NCI-H1417 (cell line): ENCODE measurements at places on chromosomes 7 and 10.

DNA sequence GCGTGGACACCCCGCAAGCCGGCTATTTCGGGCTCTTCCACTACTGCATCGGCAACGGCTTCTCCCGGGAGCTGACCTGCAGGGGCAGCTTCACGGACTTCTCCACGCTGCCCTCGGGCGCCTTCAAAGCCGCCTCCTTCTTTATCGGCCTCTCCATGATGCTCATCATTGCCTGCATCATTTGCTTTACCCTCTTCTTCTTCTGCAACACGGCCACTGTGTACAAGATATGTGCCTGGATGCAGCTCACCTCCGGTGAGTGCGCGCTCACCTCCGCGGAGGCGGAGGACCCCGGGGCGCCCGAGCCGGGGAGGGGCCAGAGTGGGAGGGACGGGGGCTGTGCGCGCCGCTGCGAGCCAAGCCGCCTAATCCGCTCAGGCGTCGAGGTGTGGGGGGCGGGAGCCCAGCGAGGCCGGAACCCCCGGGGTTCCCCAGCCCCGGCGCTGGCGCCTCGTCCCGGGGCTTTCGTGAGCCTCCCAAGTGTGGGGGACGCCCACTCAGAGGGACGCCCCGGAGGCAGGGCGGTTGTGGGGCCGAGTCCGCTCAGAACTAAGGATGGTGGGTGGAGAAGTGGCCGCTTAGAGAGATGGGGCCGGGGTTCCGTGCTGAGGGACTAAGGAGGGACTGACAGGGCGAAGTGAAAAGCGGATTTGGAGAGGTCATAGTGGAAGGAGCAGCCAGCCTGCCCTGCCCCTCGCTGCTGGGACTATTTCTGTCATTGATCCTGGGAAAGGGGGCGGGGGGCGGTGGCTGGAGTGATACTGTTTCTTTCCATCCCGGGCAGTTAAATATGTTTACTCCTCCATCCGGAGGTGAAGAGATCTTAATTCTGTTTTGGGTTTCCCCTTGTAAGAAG is 795 bp downstream of the LHFPL3 start:
- no peak for DNase-seq

DNA sequence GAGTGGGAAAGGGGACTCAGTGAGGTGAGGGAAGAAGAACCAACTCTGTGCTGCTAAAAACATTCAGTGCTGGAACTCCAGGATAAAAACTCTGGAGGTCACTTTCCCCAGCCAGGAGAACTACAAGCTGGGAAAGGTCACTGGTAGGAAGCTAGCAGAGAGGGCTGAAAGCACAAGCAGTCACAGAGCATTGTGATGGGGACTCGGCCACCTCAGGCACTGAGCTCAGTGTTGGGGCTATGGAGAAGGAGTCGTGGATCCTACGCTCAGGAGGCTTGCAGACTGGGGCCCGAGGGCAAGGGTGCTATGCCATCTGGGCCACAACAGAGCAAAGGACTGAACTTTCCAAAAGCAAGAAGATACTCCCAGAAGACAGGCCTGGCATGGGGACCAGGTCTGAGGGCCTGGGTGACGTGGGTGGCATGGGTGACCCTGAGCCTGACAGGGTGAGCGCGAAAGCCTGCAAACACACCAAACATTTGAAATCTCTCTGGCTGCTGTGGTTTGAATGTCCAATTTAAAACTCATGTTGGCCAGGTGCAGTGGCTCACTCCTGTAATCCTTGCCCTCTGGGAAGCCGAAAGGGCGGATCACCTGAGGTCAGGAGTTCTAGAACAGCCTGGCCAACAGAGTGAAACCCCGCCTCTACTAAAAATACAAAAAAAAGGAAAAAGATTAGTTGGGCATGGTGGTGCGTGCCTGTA is 9.8 kb upstream of the ARHGAP19 start:
- DNase-seq, result no peak

GRCh38 chr10:17503795-17504194 is 49.4 kb upstream of the ST8SIA6 start:
- no peak for DNase-seq

- no peak for DNase-seq
Observed at GRCh38 chr7:45446195-45446944, 127.8 kb upstream of the ADCY1 start.

GRCh38 chr7:25846722-25847121 is 305.3 kb upstream of the NFE2L3 start:
- no peak for DNase-seq

GRCh38 chr10:58982470-58983239 is 193.8 kb upstream of the PHYHIPL start:
- no peak for DNase-seq

DNA sequence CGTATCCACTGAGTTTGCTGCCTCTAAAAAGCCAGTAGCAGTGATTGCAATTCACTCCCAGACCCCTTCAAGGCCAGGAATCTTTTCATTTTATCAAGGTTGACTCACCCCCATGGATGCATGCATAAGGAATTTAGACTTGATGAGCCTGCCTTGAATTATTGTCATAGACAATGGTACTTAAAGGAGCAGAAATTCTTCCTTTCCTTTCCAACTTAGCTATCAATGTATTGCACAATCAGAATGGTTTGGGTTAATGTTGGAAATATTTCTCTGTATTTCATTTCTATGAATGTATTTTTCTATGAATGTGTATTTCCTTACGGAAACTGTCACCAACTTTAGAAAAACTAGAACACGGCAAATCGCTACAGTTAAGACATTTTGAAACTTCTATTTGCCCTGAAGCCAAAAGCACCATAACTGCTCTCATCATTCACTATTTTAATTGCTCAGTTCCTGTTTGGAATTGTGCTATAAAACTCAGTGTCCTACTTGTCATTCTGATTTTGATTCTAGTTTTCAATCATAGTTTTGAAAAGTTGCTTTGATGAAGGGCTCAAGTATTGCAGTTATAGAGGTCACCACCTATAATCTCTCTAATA is 355.7 kb upstream of the AKR1E2 start:
- no peak for DNase-seq

DNA sequence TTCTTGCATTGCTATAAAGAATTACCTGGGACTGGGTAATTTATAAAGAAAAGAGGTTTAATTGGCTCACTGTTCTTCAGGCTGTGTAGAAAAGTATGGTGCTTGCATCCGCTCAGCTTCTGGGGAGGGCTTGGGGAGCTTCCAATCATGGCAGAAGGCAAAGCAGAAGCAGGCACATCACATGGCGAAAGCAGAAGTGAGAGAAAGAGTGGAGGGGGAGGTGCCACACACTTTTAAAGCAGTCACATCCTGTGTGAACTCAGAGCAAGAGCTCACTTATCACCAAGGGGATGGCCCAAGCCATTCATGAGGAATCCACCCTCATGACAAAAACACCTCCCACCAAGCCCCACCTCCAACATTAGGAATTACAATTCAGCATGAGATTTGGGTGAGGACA is 303.5 kb downstream of the OTUD1 start:
- no peak for DNase-seq

DNA sequence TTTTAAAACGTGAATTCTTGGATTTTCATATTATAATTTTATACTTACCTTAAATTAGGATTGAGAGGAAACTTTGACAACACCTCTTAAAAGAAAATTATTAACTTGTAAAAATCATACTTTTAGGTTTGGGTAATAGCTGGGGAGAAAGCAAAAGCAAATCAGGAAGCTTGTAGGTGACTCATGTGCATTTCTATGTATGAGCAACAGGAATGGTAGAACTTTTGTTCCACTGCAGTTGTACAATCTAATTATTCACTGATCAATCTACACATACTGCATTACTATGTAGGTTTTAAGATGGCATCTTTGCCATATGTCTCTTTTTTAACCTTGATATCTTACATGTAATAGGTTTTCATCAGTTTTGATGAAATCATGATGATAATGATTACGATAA is 223.2 kb downstream of the PRKG1 start:
- DNase-seq, result no peak

- peak; percentile 11 for DNase-seq
Observed at GRCh38 chr10:97095701-97096260, 90.0 kb downstream of the SLIT1 start.

GRCh38 chr10:58322072-58322834 is 12.6 kb upstream of the UBE2D1 start:
- DNase-seq, result no peak

DNA sequence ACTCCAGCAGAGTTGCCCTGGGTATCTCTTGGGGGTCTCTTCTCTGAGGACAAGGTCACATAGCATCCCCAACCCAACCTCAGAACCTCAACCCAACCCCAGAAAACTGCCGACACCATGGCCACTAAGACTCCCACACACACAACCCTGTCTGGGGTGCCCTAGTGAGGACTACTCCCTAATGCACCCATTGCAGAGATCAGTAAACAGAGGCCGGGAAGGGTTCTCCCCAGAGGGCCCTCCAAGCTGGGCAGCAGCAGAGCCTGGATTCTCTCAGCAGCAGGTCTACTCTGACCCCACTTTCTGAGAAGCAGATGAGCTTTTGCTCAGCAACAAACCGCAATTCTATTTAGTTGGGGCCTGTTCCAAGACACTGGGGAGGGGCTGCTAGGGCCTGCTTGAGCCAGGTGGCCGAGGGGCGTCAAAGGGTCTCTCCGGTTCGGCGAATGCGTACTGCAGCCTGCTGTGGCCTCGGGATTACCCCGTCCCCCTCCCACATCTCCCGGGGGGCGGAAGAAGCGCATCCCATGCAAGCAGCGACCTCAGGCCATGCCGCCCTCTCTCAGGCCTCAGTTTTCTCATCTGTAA is 828 bp downstream of the OGDHL start:
- no peak for DNase-seq

DNA sequence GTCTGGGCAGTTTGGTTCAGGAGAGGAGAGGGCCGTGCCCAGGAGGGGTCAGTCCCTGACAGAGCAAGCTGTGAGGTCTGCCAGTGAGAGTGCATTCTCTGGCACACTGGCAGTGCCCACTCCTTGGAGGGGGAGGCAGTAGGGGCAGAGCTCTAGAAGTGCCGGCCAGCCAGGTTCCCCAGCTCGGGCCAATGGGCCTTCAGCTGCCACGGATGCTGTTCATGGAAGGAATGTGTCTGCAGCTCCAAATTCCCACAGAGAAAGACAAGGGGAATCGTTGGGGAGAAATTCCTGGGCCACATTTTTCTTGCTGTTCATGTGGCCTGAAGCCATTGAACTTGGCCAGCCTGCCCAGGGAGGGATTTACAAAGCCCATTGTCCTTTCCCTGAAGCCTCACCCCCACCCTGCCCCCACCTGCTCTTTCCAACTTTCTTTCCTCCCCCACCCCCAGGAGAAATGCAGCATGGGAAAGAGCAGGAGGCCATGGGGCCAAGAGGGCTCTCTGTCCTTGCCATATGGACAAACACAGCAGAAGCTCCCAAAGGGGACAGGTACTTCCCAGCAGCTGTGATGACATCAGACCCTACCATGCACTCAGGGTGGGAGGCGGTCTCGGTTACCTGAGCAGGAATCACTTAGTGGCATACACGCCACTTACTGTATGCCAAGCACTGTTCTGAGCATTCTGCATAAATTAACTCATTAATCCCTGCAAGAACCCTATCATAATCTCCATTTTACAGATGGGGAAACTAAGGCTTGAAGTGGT is 70.7 kb downstream of the ARHGAP22 start:
- DNase-seq, result no peak

DNA sequence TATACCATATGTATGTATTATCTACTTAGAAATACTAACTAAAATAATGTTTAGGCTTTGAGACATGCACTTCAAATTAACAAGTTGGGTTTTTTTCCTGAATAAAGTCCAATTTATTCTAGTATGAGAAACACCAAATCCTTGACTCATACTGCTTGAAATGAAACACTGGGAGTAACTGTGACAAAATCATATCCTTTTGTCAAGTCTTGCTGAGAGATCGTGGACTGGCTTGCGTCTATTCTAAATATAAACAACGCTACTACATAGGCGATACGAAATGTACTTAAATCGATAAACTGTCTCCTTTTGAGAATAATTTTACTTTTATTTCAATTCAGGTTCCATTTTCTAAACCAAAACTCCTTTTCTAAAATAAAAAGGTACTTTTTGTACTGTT is 16.3 kb downstream of the SMURF1 start:
- no peak for DNase-seq

GRCh38 chr7:116706668-116707126 is 34.7 kb downstream of the MET start:
- DNase-seq, result no peak

DNA sequence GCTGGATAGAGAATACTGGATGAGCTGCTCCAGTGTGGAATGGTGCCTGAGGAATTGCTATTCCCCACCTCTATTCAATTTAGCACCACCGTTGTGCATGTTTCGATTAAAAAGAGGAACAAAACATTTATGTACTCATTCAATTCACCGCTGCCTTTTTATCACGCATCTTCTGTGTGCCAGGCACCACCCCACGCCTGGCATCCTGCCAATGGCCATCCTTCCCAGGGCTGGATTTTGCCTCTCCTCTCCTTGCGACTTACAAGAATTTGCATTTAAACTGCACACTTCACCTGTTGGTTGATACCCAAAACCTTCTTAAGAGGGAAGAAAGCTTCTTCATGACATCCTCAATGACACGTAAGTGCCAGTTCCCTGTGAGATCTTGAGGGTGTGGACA is 110.2 kb upstream of the DPP6 start:
- DNase-seq, result no peak

- DNase-seq, result no peak
Observed at GRCh38 chr10:61986788-61987492, 85.4 kb downstream of the ARID5B start.

- no peak for DNase-seq
Observed at GRCh38 chr10:43196131-43196980, 58.1 kb downstream of the CSGALNACT2 start.

DNA sequence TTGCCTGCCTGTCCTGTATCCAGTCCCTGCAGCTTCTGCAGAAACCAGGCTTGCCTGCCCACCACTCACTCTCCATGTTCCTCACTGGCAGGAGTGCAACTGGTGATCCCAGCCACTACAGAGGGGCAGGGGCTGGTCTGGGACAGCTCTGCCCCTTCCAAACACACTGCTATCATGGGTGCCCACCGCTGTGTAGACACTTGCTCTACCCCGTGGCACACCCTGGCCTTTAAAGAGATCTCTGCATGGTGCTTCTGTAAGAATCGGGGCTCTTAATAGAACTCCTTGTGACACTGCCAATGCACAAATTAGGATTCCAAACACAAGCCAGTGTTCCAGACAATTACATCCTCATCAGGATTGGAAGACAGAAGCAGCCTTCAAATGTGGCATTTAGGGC is 41.7 kb downstream of the C10orf90 start:
- DNase-seq, result no peak

- no peak for DNase-seq
Observed at GRCh38 chr10:116460219-116460618, 32.6 kb downstream of the PNLIPRP3 start.

DNA sequence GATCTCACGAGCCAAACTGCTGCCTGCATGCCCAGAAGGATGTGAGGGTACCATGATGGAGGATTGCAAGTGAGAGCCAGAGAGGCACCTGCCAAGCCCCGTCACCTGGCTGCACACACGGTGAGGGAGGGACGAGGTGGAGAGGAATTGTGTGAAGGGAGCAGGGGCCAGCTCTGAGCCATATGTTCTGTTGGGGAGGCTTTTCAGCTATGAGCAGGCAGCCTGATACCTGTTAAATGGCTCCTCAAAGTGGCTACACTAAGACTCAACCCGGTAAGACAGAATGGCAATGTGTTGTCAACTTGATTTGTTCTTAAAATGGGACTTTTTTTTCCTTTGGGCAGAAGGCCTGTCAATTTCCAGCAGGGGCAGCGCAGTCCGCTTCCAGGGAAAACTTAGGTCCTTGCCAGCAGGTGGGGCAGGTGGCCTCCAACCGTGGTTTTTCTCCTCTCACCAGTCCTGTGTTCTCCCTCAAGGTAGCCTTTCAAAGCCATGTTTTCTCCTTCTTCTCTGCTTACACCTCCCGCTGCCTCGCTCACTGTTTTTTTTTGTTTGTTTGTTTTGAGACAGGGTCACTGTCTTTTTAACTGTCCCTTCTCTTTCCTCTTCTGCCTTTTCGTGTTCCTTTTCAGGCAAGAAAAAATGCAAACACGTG is 57.7 kb upstream of the ZNRF2 start:
- peak; percentile 45 for DNase-seq

- DNase-seq, result no peak
Observed at GRCh38 chr10:27748601-27749000, 3.0 kb upstream of the MKX start.
